ENCODE measurements at places on chromosomes 6 and 20. TPM values are rescaled to one million over a fixed set of nuclear protein-coding genes. Genes with fewer than 3 reads are reported as not detected.

The FAM217A gene
- not detected for total RNA-seq

The PNPLA1 gene
- total RNA-seq, result not detected

The SYTL3 gene
- 118 TPM for total RNA-seq

The RAD21L1 gene
- not detected for total RNA-seq

The MICB gene
- 25.8 TPM for total RNA-seq

The ENPP3 gene
- 0.19 TPM for total RNA-seq

The PPIL6 gene
- total RNA-seq, result not detected

The EPB41L1 gene
- total RNA-seq, result 1.0 TPM

The CDH4 gene
- total RNA-seq, result 0.29 TPM

The MAFB gene
- total RNA-seq, result not detected

The BHLHE23 gene
- total RNA-seq, result not detected

The CFAP206 gene
- not detected for total RNA-seq

DNA sequence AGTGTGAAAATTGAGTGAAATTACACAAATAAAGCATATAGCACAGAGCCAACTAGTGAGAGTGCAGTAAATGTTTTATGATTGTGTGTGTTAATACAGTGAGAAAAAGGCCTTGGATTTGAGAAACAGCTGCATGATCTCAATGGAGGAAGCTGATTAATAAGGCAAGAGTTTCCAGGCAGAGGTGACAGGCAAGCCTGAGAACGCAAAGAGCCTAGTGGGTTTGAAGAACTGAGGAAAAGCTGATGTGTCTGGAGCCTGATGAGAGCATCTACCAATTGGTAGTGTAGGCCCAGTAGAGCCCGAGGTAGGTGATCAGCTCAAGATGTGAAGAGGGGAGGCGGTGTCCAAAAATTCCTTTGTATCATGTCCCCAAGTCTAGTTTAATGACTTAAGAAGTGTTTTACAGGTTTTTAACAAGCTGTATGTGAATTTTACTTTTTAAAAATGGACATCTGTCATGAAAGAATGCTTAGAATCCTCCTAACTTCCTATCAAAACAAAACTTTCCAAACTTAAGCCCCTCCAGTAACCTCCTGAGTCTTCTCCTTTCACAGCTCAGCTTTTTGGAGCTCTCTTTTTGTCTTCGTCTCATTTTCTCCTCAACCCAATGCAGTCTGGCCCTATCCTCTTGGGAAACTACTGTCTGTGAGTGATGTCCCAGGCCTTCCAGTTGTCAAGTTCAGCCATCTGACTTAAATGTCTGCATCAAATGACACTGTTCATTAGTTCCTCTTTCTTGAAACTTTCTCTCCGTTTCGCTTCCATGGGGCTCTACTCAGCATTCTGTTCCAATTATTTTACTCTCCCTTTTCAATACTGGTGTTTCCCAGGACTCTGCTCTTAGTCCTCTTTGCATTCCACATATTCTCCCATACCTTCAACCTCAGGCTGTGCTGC lies 1.2 kb downstream of the CDC40 start:
- ATAC-seq, result no peak

- peak; percentile 90 for ATAC-seq
Observed at GRCh38 chr20:43949741-43950618, 35.3 kb downstream of the TOX2 start.

DNA sequence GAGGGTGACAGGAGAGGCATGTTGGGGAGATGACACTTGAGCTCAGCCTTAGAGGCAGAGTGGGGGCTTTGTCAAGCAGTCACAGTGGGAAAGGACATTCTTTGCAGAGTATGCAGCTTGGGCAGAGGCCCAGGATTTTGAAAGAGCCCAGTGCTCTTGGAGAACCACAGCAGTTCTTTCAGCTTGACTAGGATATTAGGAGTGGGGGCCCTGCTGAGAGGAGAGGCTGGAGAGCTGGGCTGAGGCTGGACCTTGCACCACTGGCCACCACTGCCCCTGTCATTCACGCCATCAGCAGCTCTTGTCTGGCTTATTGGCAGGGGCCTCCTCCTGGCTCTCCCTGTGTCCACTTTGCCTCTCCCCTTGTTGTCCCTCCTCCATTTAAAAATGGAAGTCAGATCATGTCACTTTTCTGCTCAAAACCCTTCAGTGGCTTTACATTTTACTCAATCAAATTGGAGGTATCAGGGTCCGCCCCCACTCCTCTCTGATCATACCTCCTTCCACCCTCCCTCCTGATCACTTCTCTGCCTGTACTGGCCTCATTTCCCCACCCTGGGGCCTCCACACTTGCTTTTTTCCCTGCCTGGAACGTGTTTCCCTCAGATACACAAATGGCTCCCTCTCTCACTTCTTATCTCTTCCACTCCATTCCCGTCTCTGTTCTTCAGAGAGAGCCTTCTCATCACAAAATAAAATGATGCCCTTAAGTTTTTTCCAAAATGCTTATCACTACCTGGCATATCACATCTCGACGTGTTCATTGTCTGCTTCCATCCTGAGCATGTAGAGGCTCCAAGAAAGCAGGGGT lies 10.5 kb downstream of the MANBAL start:
- ATAC-seq, result no peak

DNA sequence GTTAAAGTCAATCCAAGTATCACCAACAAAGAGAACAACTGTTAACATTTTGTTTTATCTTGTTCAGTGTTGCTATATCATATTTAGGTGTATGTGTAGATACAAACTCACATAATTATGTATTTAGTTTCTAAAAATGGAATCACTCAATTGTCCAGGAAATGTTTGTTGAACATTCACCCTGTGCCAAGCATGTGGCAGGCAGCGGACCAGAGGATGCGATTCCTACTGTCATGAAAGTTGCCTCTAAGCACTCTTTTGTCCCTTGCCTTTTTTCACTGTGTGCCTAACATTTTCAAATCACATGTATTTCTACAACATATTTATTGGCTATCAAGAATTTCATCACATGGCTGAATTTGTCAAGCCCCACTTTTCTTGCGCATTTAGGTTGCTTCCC lies 16.9 kb upstream of the TGM2 start:
- no peak for ATAC-seq

DNA sequence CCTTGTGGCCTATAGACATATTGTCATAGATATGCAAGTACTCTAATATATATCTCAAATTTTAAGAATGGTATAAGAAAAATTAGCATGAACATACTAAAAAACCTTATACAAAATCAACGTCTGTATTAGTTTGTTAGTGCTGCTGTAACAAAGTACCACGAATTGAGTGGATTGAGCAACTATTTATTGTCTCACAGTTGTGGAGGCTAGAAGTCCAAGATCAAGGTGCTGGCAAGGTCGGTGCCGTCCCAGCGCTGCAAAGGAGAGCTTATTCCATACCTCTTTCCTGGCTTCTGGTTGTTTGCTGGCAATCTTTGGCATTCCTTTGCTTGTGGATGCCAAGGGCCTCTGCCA lies 317.6 kb upstream of the FERMT1 start:
- ATAC-seq, result no peak

DNA sequence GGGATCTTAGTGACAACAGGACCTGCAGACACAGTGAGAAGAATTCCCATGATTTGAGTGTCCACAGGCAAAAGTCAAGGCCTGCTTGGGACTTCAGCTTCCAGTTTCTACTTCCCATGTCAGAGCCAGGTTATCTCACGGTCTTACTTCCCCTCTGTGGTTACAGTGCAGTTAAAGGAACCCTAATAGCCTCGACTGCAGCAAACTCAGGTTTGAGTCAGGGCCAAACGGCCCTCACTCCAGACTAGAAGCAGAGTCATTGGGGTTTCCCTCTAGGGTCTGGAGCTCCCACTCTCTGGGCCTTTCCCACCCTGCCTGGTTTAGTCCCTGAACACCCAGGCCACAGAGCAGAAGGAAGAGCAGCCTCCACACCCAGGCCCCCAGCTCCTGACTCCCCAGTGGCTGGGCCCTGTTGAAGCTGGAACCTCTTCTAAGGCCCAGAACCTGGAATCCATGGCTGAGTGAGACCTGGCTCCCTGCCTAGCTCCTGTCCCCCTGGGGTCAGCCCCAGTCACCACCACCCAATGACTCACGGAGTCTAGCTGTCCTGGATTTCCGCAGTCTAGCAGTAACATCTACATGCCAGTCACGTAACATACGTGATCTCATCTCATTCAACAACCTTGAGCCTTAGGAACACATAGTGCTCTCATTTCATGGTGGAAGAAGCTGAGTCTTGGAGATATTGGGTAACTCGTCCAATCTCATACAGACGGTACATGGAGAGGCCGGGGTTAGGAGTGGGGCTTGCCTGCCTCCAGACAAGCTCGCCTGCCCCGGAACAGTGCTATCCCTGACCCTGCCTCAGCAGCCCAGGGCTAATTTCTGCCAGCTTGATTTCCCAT lies 9.2 kb upstream of the GHRH start:
- ATAC-seq, result no peak

GRCh38 chr6:13181393-13181792 lies 146.9 kb downstream of the TBC1D7 start:
- ATAC-seq, result no peak

- no peak for ATAC-seq
Observed at GRCh38 chr6:39381550-39382140, 59.1 kb upstream of the KCNK16 start.

DNA sequence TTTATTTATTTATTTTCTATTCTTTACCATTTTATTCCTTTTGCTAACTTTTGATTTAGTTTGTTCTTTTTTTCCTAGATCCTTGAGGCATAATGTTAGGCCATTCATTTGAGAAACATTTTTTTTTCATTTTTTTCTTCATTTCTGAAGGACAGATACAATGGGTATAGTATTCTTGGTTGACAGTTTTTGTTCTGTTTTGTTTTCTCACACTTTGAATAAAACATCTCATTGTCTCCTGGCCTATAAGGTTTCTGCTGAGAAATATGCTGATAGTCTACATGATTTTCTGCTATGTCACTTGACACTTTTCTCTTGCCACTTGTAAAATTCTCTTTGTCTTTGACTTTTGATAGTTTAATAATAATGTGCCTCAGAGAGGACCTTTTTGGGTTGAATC lies 294.6 kb upstream of the EPHA7 start:
- no peak for ATAC-seq

DNA sequence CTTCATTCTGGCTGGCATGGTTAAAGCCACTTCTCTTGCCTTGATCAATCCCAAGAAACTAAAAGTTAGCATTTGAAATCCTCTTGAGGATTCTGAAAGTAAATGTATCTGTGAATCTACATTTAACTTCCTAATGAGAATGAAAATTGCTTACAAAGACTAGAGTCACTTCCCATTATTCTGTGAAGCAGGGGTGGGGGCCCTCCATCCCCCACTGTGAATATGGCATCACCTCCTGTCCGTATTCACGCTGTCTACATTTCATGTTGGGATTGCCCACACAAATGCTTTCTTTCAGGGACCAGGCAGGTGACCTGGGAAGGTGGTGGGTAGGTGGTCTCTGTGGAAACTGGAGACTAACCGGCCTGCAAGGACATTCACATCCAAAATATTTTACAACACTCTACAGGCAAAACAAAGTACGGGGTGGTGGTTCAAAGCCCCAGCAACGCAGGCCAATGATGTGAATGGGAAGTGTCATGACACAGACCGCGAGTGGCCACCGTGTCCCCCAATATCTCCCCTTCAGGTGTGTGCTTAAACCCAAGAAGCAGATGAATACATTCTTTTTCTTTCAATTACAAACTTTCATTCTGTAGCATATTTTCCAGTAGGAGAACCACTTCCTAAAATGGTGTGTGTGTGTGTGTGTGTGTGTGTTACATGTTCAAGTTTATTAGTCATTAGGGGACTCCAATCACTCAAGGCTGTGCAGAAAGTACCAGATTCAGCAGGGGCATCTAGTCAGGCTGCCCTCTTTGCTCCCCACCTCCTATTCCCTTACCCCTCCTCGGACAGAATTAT lies 132.2 kb downstream of the PRND start:
- no peak for ATAC-seq

GRCh38 chr6:128437685-128438084 lies 82.7 kb downstream of the PTPRK start:
- ATAC-seq, result no peak

DNA sequence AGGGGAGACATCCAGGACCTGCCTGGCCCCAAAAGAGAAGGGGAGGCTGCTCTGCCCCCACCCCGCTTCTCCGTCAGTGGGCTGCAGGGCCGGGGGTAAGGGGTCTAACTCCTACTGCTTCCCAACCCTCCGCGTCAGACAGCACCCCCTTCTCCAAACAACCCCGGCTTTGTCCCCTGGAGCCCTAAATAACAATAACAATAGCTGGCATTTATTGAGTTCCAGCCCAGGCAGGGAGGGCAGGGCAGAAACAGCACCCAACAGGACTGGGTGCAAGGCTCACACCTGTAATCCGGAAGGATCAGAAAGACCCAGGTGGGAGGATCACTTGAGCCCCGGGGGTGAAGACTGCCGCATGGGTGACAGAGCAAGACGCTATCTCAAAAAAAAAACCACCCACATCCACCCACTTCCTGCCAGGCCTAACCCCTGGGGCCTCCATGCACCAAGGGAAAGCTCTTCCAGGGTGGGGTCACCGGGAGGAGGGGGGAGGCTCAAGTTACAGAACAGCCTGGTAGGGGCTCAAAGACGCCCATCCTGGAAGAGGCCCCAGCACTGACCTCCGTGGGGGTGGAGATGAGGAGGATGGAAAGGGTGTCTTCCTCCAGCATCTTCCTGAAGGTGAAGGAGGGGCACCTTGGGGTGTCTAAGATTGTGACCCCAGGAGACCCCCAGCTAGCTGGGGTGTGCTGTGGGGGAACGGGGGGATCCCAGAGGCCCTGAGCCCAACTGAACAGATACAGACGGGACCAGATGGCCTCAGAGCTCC lies 1.3 kb upstream of the FNDC11 start:
- peak; percentile 28 for ATAC-seq

GRCh38 chr6:90677440-90677839 lies 90.6 kb upstream of the MAP3K7 start:
- ATAC-seq, result no peak

- ATAC-seq, result peak; percentile 24
Observed at GRCh38 chr6:82040405-82041221, 206.9 kb downstream of the IBTK start.

GRCh38 chr6:65524232-65524631 lies 182.8 kb downstream of the EYS start:
- ATAC-seq, result no peak

GRCh38 chr6:111207141-111207858 lies 120.0 kb downstream of the SLC16A10 start:
- no peak for ATAC-seq

GRCh38 chr6:28867086-28867409 lies 56.7 kb downstream of the TRIM27 start:
- peak; percentile 42 for ATAC-seq

DNA sequence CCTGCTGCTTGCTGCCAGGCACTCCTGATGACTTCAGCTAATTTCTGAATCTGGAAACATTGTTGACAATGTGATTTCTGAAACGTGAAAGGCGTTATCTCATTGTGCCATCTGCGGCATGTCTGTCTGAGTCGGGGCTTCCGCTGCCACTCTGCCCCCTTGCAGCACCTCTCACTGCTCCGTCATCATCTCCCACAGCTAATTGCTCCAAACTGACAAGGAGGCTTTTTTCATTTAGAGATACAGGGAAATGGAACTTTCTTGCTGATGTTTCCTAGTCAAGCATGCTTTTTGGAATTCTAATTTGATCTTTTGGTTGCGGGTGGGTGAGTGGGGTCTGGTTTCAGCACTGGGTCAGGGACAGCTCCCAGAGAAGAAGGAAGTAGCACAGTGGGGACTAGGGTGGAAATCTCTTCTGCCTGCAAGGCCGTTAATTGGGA lies 233.5 kb downstream of the DHX35 start:
- no peak for ATAC-seq

All from activated T-helper 17 cell treated with anti-CD3 and anti-CD28 coated beads, Interleukin-2, amount 50 U/mL, for 72 hours (primary cell).